HuH-7.5 (cell line): ENCODE measurements at places on chromosomes 3 and 15.
A peak's percentile ranks its signal among the peaks of the same experiment; 100 is the strongest.

- no peak for DNase-seq
These were observed 64.1 kb upstream of the HEG1 start for GRCh38 chr3:125119752-125120378.

DNA sequence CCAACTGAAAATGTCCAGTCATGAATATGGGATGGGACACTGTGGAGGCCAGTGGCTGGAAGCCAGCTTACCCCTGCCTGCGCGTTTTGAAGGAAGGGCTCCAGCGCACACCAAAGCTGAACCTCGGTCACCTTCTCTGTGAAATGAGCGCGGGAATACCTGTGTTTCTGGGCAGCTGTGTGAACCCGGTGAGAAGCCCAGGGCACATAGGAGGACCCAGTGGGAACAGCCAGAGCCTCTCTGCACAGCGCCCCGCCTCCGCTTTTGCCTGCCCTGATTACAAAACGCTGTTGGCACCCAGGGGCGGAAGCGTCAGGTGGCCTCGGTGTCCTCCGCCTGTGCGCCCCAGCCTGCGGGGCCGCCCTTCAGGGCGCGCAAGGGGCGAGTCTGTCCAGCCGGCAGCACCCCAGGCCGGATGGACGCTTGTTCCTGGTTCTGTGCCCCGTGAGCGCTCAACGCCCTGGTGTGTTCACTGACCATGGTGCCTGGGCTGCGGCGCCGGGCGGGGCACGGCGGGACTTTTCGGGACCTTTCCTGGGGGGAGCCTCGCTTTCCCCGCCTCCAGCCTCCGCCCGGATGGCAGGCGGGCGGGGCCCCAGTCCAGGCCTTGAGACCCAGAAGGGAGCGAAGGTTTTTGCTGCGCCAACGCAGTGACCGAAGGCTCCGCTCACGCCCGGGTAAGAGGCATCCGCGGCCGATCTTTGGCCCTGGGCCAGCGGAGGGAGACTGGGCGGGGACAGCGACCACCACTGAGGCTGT lies at the start of gene SQOR:
Gene SQOR, plus strand, starts transcription at position 598 of the 759 bp plus-strand sequence. CDS start 23,895 bp downstream, outside the sequence.
- DNase-seq = peak; percentile 45

DNA sequence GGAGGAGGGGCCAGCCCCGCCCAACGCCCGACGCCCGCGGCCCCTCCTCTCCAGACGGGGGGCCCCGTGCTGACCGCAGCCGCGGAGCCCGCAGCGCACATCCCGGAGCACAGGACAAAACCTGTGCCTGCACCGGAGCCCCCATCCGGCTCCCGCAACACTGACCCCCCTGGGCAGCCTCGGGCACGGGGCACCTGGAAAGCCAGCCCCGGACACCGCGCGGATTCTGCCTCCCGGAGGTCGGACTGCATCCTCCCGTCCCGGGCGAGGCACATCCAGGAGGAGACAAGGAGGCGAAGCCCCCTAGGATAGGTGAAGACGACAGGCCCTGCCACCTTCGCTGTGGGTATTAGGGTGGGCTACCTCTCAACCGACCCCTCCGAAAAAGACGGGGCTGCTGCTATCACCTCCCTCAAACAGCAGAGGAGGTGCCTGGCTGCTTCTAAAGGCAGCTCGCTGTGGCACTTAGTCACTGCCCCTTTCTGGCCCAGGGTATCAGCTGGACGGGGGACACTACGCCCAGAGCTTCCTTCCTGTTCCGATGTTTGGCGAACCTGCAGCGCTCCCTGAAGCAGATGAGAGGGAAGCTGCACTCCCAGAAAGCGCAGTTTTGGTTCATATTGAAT lies 10.6 kb downstream of the XXYLT1 start:
- no peak for DNase-seq

DNA sequence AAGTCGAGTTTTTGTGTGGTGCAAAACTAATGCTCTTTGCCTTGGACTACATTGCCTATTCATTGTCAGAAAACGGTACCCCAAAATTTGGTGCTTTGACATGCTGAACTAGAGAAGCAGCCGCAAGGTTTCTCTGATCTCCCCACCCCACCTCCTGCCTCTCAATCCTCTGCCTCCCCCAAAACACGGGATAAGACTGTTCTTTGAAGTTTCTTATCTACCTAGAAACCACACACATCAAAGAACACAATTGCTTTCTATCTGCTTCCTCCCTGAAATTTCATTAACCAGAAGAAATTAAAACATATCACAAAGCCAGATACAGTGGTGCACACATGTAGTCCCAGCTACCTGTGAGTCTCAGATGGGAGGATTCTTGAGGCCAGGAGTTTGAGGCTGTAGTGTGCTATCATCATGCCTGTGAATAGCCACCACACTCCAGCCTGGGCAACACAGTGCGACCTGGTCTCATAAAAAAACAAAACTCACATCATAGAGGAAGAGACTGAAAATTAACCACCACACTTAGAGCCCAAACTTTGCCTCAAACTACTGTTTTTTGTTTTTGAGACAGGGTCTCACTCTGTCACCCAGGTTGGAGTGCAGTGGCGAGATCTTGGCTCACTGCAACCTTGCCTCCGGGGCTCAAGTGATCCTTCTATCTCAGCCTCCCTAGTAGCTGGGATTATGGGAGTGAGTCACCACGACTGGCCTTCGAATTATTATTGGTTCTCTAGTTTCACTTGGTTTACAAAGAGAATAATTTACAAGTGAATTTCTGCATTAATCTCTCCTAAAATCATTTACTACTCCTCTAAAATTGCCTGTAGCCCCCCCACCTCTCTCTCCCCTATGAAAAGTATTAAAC lies 2.7 kb upstream of the PCNP start:
- DNase-seq = no peak

DNA sequence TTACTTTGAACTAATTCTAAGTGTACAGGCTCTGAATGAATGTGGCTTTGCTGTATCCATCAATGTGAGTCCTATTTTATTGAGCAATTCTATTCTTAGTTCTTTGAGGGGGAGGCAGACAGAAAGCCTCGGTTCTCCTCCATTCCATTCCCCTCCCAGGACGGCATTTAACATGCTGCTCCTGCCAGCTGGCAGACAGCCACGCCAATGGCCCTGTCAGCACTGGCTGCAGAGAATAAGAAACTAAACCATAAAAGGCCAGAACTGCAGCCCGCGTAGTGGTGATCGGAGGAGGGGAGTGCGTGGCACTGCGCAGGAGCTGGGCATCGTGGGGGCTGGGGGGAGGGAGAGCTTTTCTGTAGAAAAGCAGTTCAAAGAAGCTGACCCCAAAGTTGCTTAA lies 76.0 kb upstream of the HACD2 start:
- DNase-seq = no peak

- no peak for DNase-seq
These were observed 46.3 kb downstream of the ZBTB20 start for GRCh38 chr3:115100806-115101205.

- DNase-seq = peak; percentile 74
These were observed 29.2 kb upstream of the CYP11A1 start for GRCh38 chr15:74396445-74397238.

DNA sequence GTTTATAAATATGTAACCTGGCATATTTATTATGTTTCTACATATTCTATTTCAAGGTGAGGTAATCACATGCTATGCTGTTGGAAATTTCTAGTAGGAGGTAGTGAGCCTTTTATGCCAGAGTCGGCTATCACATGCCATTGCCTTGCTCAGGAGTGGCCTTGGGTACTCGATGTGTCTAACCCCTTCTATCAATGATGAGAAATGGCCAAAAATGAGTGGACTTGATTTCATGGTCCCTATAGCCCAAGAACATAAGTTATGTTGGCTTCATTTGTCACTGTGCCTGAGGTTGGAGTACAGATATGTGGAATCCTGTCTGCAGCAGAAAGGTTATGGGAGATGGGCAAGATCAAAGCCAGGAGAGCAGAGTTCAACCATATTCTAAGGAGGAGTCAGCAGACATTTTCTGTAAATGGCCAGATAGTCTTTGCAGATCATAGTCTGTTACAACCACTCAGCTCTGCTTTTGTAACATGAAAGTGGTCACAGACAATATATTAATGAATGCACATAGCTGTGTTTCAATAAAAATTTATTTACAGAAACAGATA lies 554.4 kb downstream of the PDCD6IP start:
- DNase-seq = no peak

- no peak for DNase-seq
These were observed 35.9 kb downstream of the POC1A start for GRCh38 chr3:52118156-52118875.

- no peak for DNase-seq
These were observed 34.2 kb downstream of the ATP2B2 start for GRCh38 chr3:10471054-10471688.

DNA sequence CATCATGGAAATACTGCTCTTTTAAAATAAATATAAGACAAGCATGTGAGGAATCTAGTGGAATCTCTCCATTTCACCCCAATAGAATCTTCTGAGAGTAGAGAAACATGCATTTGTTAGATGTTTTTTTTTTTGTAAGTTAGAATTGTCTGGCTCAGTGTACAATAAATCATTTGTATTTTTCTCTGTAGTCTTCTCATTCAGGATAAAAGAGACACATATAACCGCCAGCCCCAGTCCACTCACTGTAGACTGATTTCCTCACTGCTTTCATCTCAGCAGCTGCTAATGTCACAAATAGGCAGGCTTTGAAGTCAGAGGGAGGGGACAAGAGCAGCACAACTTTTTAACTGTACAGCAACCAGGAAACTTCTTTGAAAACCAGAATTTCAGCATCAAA lies 140.2 kb upstream of the RBMS3 start:
- DNase-seq = no peak

GRCh38 chr3:138065949-138066348 lies 49.5 kb downstream of the DZIP1L start:
- DNase-seq = no peak

- no peak for DNase-seq
These were observed 134.5 kb downstream of the FBN1 start for GRCh38 chr15:48510976-48511375.

DNA sequence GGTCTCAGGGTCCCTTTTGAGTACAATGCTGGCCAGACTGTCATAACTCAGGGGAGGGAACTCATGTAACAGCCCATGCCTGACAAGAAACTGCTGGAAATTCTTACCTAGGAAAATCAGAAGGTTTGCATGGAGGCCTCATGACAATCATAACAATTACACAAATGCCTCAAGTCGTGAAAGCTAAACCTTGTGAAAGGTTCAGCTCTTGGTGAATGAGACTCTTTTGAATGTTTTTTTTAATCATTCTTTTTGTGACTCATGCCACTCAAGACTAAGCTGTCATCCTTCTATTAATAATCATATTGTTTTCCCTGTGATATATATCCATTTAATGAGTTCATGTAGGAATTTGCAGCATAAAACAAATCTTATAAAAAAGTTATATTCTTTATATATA lies 61.4 kb upstream of the LEKR1 start:
- DNase-seq = no peak

- no peak for DNase-seq
These were observed 146.7 kb upstream of the TSC22D2 start for GRCh38 chr3:150261418-150261817.

GRCh38 chr3:108406661-108407206 lies 103.7 kb downstream of the MYH15 start:
- peak; percentile 29 for DNase-seq

DNA sequence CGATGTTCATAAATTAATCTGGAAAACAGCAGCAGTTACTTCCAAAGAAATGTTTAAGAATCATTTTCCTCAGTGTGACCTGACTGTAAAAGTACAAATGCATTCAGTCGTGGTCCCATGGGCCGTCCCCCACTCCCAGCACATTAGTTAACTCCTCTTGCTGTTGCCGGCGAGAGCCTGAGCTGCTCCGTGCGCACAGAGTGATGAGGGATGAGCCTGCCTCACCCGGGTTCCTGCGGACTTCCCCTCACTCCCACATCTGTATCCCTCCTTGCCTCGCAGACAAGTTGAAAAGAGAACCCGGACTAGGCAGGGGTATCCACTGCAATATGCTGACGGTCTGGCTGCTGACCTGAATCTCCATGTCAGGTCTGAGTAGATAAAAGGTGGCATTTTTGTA lies 861.7 kb upstream of the NR2F2 start:
- no peak for DNase-seq

DNA sequence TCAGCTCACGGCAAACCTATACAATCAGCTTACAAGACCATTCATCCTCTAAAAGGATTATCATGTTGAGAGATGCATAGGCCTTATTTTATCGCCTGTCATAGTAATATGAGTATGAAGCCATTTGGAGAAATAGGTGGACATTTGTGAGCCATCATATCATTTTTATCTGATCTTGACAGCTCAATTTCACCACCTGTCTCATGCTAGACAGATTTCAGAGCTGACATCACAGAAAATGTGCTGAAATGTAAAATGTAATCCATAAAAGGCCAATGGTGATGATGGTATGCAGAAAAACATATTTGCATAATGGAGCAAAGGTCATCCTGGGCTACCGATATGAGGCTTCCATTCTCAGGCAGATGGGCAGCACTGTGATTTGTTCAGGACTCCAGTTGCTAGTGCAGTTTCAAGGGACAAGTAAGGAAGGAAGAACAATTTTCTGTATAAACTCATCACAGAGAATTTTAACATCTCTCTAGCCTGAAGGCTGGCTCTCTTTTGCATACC lies 221.5 kb downstream of the ULK4 start:
- DNase-seq = peak; percentile 17

DNA sequence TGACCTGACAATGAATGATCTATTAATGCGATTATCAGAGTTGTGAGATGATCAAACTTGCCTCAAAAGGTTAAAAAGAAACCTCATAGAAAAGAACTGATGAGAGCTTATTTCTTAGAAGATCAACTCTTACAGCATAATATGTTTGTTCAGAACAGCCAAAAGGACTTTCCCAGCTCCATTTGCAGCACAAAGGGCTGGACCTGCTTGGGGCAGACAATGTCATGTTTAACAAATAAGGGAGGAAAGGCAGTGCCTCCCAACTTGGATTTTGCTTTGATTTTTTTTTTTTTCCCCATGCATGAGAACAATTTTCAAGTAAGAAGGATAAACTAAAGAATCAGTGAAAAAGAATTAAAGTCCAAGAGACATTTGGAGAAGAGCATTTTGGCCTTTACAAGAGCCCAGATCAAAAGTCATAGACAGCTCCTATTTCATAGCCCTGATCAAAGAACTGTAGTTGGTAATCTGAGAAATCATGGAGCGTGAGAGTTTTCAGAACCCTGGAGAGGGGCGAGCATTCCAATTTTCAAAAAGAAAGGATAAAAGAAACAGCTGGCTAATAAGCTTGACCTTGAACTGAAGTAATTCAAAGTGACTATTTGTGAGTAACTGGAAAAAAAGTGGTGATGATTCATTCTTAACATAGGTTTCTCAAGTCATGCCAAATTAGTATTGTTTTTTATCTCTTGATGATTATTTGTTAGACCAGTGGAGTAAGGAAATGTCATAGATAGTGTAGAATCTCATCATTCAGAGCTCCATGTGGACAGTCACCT lies 136.0 kb upstream of the CFAP20DC start:
- DNase-seq = no peak
